ENCODE measurements at places on chromosomes 6 and 20.

- no peak for DNase-seq
Observed at GRCh38 chr6:41474213-41474933, 71.8 kb upstream of the FOXP4 start.

DNA sequence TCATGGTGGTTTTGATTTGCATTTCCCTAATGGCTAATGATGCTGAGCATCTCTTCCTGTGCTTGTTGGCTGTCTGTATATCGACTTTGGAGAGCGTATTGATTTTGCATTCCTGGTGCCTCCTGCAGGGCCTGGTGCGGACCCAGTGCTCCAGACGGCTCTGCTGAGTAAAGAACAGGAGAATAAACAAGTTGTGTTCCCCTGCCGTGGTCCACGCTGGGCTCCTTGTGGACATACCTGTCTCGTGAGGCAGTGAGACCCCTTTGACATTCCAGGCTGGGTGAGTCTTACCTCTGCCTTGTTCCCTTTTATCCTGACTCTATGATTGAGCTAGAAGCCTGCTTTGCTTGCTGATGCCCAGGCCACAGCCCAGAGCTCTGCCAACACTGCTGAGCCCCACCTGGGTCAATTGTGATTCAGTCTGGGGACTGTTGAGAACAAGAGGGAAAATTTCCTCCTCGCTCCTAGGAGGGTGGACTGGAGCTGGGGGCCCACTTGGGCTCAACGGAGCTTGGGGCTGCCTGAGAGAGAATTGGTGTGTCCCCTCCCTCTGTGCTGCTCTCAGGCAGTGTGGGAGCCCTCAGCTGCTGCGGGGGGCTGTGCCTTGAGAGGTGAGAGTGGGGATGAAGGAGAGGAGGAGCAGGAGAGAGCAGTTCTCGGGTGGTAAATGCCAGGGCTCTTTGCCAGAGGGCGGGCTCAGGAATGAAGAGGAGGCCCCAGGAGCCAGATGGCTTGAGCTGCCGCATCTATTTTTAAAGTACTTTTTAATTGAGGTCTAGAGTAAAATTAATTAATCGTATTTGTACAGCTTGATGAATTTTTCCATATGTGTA, 43.7 kb upstream of the PMEPA1 start:
- DNase-seq, result no peak

- no peak for DNase-seq
Observed at GRCh38 chr20:34639755-34640222, 37.1 kb downstream of the PIGU start.

GRCh38 chr6:78436335-78436734, 431.0 kb upstream of the IRAK1BP1 start:
- DNase-seq, result no peak

DNA sequence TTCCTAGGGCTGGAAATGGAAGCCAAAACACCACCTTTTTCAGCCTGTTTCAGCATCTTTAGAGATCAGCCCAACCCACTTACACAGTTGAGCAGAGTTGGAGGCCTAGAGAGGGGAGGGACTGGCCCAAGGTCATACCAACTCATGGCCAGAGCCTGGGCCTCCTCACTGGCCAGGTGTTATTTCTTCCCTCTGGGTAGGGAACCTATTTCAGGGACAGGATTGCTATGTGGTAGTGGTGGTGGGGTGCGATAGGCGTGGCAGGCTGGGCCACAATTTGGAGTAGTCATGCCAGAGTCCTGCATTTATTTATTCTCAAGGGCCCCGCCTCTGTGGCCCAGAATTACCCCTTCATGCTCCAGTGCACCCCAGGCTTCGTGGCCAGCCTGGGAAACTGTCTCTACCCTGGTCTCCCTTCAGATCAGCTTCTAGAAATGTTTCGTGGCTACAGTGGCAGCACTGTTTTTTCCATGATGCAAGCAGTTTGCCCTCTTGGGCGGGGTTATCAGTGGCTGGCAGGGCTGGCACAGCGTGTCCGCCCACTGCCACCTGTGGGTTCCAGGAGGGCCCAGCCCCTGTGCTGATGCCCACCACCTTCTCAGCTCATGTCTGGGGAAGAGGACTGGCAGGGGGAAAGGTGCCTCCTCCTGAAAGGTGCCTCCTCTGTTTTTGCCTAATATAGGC, 6.2 kb downstream of the VEGFA start:
- no peak for DNase-seq

DNA sequence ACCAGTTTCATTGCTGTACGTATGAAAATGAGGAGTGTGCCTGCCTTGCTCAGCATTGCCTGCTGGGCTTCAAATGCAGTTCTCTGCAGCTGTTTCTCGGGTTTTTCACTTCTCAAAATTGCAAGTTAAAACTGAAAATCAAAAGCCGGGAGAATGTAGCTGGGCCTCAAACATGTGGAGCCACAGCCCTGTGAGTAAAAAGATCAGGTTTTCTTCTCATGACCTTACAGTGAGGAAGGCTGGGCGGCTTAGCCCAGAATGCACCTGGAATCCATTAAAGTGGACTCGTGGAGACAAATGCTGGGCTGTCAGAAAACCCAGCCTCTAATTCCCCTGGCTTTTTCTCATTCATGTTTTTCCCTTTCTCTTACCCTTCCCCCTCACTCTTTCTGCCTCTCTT, 34.4 kb downstream of the DSE start:
- DNase-seq, result no peak

GRCh38 chr6:155341130-155341828, 27.0 kb upstream of the TFB1M start:
- no peak for DNase-seq

- DNase-seq, result no peak
Observed at GRCh38 chr20:24546232-24546892, 76.9 kb downstream of the SYNDIG1 start.

DNA sequence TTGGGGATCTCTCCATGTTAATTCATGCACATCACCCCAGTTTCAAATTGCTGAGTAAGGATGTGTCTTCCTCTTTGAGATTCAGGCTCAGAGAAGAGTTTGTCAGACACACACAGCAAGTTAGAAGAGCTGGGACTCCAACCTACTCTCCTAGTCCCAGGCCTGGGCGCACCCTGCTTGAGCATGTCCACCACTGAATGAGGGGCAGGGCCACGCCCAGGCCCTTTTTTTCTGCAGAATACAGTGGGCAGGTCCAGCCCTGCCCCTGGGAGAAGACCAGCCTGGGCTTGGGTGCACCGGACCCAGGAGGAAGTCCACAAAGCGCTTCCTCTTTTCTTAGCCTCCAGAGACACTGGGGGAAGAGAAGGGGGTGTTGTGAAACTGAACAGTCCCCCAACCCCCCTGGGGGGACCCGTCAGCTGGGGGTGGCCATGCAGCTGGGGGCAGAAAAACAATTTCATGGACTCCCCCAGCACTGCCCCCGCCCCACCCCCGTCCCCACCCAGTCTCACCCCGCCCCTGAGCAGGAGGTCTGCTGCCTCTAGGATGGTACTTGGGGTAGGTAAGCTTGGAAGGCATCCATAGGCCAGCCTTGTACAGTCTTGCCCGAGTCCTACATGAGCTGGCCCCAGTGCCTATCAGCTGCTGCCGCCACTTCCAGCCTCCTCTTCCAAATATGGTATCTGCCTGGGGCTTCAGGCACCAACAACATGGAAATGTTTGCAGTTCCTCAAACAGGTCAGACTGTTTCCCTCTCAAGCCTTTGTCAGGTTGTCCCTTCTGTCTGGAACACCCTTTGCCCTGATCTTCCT, 11.7 kb upstream of the HCK start:
- DNase-seq, result no peak

All from stimulated activated CD4-positive, alpha-beta T cell treated with anti-CD3 and anti-CD28 coated beads, Interleukin-12 subunit alpha, Interleukin-12 subunit beta, amount 100 ng/mL, for 24 hours (primary cell).